Cardiac septum (tissue), 1 donor: ENCODE measurements at places on chromosomes 2 and 18.

GRCh38 chr2:190811811-190812210 is 68.8 kb upstream of the GLS start:
- DNase-seq: no peak

DNA sequence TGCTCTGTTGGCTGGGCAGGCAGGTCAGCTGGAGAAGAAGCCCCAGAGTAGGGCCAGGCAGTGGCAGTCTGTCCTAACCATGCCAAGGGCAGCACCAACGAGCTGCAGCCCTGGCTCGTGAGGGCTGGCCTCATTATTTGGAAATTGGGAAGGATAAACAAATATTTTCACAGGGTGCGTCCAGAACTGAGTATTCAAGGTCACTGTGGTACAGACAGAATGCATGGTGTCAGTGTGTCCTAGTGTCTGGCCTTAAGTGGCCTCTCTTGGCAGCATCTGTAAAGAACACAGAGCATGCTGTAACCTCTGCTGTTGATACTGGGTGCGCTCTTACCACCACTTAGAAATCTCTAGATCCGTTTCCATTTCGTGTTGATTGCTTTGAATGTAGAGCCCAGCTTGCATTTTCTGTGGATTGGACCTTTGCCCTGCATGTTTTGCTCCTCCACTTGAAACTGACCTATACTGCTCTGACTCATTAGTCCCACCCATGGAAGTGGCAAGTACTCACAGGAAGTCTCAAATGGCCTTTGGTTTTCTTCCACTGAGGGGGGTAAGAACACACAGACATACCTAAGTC is 88.2 kb downstream of the GREB1L start:
- DNase-seq: no peak

GRCh38 chr2:112634153-112634873 is 11.4 kb upstream of the SLC20A1 start:
- no peak for DNase-seq

DNA sequence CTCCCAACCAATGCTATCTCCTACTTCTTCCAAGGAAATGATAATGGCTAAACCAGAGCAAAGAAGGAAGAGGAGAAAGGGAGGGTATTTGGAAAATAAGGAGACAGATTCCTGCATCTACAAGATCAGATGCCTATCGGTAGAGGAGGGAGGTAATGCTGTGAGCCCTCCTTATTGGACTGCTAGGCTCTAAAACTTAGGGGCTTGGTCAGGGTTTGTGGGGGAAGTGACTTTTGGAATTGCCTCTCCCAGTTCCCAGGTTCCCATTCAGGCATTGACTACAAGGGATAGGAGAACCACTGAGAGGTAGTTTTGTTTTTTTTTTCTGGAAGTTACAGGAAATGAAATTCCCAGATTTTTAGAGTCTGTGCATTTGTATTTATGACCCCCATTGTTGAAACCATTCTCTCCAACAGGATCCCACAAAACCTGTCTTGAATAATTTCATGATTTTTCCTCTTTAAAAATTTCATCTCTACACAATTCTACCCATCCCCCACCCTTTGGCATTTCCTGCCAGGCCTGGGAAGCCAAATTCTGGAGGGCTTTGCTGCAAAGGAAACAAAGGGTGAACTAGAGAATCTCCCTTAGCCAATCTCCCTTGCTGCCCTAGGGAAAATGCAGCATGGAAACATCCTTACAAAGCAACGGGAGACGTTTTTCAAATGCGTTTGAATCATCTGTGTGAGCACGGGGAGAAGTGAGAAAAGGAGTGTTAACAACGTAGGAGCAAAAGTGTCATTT is 282.1 kb upstream of the EPAS1 start:
- no peak for DNase-seq

GRCh38 chr2:149661844-149662243 is 74.3 kb upstream of the MMADHC start:
- DNase-seq: no peak

- DNase-seq: no peak
These were observed 254.4 kb upstream of the ETAA1 start for GRCh38 chr2:67142741-67143140.

DNA sequence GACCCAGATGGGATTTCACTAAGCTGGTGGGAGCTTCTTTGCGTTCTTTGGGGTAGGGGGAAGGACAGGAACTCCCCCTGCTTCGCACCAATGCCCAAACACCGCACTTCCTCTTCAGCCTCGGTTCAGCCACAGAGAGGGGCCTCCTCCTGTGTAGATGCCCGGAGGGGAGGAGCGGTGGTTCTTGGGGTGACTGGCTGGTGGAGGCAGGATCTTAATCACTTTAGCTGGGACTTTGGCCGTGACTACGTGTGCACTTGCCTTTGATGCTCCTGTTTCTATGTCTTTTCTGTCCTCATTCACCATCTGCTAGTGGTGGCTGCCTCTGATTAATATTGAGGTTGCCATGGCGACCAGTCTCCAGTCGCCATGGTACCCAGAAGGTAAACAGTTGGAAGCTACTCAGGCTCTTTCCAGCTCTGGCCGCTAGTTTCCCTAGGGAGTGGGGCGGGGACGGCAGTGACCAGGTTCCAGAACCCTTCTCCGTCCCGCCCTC is 1.9 kb downstream of the CNGA3 start:
- DNase-seq: no peak

DNA sequence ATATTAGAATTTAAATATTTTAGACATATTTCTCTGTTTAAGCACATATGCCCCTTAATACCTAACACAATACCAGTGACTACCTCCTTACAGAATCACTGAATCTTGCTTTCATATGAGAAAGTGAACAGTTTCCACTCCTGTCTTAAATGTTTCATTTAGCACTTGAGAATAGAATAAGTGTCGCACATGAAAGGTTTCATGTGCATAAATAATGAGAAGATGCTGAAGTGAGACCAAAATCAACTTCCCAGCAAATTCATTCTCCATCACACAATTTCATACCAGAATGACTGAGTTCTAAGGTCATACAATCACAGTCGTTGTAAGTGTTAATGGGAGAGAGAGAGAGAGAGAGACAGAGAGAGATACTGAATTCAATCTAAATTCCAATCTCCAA is 51.2 kb downstream of the ATIC start:
- no peak for DNase-seq

DNA sequence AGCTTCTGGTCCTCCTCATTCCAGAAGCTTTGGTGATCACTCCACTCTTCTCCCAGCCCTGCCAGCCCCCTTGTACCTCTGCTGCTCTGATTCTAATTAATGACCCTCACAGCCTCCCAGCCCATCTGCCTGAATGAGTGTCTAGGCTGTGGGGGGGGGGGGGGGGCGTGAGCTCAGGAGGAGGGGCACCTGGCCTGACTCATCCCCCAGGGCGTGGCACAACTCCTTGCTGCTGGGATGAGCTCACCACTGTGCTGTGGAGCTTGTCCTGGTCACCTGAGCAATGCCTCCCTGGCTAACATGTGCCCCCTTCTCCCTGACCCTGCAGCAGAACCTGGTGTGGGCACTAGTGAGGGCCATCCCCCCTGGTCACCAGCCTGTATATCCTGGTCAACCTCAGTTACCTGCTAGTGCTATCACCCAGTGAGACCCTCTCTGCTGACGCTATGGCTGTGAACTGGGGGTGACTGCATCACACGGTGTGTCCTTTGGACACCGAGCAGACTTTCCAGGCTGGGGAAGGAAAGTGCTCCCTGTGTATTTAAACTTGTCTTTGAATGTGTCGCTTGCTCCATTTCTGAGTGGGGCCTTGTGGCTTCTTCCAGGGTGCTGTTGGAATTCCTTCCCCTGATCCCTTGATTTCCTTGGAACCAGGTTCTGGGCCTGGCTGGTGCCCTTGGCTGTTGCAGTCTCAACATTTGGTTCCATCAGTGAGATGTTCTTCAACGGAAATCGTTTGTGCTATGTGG is 41.5 kb upstream of the PUM2 start:
- no peak for DNase-seq

DNA sequence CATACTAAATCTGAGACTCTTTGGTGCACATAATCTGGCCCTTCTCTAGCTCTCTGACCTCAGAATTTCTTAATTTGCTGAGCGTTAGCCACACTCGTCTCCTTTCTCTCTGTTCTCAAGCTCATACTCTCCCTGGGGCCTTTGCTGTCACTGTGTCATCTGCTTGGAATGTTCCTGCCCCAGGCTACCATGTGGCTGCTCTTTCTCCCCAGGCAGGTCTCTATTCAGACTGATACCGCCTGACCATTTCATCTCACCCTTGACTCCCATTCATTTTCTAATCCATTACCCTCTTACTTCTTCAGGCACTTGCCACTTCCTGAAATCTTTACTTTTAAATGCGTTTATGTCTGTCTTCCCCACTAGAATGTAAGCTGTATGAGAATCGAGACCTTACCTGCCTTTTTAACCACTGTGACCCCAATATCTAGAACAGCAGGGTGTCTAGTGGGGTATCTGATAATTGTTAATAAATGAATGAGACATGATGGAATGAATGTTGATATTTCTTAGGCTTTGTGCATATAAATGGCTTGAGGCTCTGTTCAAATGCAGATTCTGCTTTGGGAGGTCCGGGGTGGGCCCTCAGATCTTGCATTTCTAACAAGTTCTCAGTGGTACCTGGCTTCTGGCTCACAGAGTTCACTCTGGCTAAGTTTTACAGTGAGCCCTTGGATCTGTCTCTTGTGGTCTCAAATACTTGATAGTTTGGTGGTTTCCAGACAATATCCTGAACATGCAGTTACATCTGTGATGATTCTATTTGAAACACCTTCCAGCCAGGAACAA is 89.9 kb upstream of the EPC2 start:
- peak; percentile 53 for DNase-seq

DNA sequence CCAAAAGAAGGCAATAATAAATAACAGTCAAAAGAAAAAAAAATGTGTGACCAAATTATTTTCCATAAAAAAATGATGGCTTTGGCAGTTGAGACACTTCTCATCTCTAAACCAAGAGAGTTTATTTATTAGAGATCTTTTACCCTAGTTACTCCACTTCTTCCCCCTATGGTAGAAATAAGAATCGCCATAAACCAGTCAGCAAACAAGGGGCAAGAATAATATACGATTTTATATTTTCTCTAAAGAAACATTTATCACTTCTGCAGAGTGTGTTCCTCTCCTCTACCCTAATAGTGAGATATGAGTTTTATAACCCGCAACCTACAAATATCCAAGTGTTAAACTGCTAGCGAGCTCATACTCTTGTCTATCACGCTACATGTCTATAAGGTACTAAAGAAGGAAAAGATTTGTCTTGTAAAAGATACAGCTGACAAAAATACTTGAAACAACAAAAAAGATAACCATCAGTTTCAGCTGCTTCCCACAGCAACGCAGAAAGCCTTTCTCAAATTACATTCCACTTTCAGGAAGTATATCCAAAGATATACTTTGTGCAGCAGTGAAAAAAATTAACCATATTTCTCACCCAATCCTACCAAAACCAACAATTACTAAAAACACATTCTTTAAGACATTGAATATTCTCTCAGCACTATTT is 2.3 kb downstream of the RNF103 start:
- DNase-seq: no peak

DNA sequence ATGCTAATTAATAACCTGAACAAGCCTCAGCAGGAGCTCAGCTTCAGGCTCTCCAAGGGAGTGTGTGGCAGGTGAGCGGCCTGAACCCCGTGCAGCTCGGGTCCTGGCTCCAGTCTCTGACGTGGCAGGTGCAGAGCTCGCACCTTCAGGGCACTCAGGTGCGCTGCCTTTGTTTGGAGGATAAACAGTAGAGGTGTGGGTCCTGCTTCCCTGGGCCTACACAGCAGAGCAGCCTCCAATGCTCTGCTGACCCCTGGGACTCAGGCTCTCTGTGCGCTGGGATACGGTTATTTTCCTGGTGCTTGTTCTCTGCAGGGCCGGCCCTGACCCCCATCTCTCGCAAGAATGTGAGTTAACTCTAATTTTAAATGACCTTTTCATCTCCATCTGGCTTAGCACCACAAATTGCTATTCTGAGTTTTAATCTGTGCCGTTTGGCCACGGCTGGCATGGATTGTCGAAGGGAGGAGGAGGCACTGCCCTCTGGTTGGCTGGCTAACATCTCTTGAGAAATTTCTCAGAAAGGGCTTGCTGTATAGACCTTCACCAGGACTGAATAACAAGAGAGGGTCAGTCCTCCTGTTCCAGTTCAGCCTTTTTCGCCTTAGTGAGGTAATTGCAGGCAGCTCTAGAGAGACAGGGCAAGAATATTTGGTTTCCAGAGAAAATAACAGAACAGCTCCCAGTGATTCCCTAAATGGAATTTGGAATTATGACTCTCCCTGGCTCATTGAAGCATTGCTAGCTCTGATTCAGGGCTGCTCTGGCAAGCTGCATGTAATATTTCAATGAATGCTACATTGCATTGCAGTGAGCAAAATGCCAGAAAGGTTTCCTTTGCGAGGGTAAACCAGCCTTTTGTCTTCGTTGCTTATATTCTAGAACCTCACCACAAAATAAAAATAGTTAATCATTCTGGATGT is 161.8 kb downstream of the DCDC2C start:
- no peak for DNase-seq

- DNase-seq: no peak
These were observed 17.1 kb downstream of the EPB41L5 start for GRCh38 chr2:120029672-120030640.

DNA sequence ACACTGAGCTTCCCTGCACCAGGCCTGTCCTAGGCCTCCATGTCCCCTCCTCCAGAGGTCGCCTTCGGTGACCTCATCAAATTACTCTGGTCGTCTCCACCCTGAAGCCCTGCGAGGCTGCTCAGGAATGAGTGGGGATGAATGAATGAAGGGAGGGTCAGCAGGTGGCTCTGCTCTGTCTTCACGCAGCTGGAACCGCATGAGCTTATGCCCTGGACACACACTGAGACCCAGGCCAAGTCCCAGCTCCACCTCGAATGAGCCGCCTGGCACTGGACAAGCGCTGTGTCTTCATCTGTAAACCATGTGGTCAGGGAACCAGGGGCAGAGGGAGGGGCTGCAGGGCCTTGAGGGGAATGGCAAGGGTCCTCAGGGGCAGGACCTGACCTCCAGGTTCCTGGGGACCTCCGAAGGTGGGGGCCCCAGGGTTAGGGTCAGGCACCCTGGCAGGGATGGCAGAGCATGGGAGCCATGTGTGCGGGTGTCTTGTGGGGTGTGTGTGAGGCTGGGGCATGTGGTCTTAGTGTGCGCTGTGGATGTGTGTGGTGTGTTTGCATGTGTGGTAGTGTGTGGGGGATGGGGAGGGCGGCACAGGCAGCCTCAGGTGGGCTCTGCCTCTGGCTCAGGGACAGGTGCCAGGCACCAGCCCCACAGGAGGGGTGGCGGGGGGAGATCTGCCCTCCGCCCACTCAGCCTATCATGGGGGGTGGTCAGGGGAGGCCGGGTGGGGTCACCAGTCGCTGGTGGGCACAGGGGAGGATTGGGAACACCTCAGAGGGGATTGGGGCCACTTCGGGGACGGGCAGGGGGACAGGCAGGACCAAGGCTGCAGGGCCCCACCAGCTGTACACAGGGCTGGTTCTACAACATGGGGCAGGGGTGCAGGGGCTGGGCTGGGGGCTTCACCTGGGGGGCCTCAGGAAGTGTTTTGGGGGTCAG is 13.9 kb downstream of the ODC1 start:
- no peak for DNase-seq

DNA sequence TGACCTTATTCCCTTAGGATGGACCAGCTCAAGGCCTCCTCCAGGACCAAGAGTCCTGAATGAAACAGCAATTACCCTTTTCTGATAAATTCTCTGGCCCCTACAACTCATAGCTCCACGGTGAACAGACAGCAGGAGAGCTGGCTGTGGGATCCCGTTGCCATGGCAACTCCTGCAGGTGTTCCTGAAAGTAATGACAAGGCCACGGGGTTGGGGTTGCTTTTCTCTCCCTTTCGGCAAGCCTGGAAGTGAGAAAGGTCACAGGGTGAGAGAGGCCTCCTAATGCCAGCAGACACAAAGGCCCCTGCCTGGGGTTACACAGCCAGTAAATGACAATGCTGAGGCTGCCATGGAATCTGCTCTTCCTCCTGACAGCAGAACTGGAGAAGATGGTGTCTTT is 403.0 kb downstream of the NBAS start:
- DNase-seq: no peak
